ENCODE measurements at places on chromosomes 2 and 18.

GRCh38 chr2:232668805-232669444 lies 28.2 kb upstream of the GIGYF2 start:
- DNase-seq: no peak

DNA sequence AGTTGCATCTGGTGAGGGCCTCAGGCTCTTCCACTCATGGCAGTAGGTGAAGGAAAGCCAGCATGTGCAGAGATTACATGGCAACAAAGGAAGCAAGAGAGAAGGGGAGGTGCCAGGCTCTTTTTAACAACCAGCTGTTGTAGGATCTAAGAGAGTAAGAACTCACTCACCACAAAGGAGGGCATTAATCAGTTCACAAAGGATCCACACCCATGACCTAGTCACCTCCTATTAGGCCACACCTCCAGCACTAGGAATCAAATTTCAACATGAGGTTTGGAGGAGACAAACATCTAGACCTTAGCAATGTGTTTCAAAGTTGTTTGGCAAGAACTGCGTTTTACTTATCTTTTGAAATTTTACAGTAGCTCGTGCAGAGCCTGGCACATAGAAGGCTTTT lies 20.5 kb upstream of the REG3A start:
- no peak for DNase-seq

- DNase-seq: no peak
Observed at GRCh38 chr2:182242609-182243008, 184.2 kb downstream of the PDE1A start.

- DNase-seq: no peak
Observed at GRCh38 chr18:58041633-58042032, 2.4 kb upstream of the NEDD4L start.

DNA sequence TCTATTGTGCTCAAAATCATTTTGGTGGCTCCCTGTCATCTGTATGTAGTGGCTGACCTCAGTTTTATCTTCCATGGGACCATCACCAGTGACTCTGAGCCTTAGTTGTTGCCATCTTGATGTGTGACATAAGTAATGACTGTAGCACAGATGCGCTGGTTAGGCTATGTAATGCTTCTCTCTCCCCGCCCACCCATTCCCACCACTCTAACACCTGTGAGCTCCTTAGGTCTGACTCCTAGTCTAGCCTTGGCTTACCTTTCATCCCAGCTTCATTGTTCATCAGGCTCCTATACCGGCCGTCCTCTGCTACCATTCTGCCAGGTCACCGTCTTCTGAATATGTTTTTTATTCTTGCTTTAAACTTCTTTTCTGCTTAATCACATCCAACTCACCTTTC lies 17.2 kb downstream of the MYO1B start:
- DNase-seq: no peak

DNA sequence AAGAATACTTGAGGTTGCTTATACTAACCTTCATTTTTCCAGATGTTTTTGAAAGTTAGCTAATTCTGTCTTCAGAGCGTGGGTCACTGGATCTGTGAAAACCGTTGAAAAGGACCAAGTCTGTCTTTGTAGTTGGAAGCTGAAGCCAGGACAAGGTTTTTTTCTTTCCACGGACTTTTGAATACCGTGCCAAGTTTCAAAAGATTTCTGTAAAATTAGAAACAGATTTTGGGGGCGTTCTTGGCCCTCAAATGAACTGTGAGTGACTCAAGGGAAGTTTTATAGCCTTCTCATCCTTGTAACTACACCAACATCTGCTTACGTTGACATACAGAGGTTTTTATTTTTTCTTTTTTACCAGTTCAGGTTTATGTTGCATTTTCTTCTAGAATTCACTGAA lies at the start of gene FAP:
Gene FAP (minus strand): TSS at position 152 of the 400 bp plus-strand sequence. CDS start 118 bp downstream, at position 34.
- no peak for DNase-seq

DNA sequence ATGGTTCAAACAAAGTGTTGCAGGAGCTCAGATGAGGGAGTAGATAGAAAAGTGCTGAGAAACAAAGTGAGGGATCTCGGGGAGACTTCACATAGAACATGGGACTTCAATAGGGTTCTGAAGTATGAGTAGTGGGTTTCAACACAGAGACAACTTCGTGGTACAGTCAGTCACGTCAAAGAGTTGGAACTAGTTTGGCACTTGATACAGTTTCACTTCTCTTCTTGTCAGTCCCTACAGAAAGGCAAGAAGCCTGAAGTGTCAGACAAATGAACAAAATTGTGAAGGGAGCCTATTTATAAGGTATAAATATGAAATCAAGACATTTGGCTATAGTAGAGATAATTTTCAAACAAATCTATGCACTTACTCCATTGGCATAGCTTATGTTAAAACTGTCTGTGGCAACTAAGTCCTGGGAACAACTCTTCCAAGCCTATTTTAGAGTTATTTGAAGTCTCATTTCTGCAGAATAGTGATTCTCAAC lies 338.0 kb downstream of the TDRD15 start:
- no peak for DNase-seq

GRCh38 chr2:196241175-196241574 lies 69.8 kb upstream of the STK17B start:
- no peak for DNase-seq

- DNase-seq: no peak
Observed at GRCh38 chr2:184936761-184937160, 338.4 kb downstream of the ZNF804A start.

DNA sequence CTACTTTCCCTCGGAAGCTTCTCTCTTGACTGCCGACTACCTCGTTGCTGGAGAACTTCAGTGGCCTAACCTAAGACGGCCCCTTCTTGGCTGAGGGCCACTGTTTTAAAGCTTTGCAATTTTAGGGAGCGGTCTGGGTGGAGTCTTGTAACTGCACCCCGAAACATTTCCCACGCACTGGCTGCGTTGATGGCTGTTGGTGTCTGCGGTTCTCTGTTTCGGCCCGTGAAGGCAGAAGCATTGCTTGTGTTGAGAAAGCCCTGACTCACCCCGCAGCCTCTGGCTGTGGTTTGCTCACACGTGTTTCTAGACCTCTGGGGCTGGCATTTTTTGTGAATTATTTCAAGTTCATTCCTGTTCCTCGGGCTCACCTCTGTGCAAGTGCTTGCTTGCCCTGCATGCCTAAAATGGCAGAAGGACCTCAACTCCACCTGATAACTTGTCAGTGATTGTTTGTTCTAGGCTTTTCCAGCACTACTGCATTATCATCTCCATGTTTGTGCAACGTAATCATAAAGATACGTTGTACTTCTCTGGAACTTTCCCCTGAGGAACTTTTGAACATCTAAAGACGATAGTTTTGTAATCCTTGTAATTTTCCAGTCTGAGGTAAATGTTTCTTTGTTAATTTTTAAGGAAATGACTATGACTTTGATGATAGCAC lies 94.2 kb upstream of the DLX2 start:
- no peak for DNase-seq

DNA sequence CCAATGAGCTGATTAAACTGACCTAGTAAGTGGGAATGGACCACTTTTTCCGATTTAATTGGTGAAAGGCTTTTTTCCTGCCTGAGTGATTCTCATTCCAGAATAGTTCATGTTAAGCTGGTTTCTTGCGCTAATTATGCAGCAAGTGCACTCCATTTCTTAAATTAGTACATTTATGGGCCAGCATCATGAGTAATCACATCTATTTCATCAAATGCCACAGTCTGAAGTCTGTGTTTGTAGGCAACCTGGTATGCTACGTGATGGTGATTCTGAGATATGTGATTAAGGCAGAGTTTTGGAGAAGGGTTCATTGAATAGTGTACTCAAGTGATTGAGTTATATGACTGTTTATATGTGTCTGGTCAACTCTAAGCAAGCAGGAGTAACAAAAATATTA lies 128.0 kb upstream of the BOD1L2 start:
- no peak for DNase-seq

- DNase-seq: no peak
Observed at GRCh38 chr2:220510668-220511067, 883.2 kb downstream of the SLC4A3 start.

DNA sequence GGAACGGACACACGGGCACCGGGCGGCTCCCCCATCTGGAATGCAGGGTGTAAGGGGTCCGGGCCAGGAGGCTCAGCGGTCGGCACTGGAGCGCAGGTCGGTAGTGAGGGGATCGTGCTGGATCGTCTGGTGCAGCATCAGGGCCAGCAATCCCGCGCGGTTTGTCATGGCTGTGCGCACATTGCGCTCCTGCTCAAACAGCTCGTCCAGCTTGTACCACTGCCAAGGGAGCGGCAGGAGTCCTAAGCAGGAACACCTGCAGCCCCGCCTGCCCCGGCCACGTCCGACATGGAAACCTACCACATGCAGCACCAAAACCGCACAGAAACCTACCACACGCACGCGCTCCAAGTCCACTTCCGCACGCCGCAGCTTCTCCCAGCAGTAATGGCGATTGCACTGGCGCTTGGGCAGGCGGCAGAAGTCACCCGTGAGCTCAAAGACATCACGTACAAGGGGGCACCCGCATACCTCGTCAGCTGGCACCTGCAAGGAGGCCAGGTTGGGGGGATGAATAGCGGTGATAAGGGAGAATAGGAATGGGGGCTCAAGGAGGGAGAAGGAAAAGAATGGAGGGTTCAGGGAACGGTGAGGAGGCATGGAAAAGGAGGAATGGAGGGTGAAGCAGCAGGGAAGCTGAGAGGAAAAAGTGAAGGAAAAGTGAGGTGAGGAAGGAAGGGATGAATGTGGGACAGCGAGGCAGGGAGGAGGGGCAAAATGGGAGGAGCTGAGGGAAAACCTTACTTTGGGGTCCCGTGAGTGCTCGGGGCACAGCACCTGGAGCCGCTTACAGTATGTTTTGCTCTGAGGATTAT lies 1.4 kb upstream of the MBD1 start:
- DNase-seq: no peak

DNA sequence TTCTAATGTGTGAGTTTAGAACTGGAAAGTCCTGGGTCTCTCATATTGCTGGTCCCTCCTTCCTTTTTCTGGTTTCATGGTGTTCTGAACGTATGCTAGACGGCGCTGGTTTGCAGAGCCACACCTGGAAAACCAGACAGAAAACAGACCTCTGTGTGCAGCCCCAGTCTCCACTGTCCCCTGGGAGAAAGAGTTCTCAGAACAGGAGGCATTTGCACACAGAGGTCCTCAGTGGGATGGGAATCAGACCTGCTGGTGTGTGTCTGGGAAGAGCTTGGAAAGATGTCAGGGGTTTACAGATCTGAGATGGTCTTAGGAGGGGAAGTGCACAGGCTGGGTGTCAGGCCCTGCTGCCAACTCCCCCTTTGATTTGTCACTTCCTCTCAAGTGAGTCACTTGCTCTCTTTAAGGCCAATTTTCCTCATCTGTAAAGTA lies 14.9 kb upstream of the MBP start:
- DNase-seq: no peak

DNA sequence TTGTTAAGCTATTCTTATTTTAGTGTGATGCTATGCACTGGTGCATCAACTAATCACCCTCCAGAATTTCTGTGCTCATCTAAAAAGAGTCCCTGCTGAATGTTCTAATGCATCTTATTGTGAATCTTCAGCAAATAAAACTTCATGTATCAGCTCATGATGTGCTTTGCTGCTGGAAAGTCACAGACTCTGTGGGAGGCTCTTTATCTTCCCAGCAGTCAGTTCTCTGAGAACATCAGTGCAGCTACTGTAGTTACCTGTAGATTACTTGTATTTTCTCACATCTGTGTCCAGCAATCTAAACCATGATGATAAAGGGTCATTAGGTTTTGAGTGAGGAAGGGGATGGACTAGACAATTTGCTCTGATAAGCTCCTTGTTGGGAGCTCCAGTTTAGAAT lies 141.6 kb upstream of the SP3 start:
- no peak for DNase-seq

GRCh38 chr18:9616049-9616448 lies 1.7 kb upstream of the PPP4R1 start:
- no peak for DNase-seq

DNA sequence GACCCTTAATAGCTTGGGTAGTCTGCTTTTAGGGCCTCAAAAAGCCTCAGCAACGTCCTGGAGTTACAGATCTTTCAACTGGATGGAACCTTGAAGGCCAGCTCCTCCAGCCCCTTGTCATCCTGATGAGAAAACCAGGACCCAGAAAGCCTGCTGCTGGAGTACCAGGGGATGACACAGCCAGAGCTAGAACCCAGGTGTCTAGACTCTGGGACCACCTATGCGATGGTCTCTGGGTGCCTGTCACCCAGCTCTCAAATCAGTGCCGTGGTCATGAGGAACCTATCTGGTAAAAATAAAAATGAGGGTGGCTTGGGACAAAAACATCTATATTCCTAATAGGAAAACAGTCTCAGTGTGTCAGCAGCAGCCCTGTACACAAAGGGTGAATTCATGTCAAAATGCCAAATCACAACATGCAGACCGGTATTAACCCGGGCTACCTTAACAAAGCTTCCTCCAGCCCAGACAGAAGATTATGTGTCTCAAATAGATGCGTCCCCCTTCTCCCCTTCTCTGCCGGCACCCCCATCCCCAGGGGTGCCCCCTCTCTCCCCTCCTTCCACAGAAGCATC lies 28.5 kb downstream of the SMAD7 start:
- DNase-seq: no peak

GRCh38 chr2:191797942-191798876 lies 48.7 kb downstream of the CAVIN2 start:
- no peak for DNase-seq

GRCh38 chr18:9688036-9688741 lies 19.9 kb upstream of the RAB31 start:
- DNase-seq: no peak

DNA sequence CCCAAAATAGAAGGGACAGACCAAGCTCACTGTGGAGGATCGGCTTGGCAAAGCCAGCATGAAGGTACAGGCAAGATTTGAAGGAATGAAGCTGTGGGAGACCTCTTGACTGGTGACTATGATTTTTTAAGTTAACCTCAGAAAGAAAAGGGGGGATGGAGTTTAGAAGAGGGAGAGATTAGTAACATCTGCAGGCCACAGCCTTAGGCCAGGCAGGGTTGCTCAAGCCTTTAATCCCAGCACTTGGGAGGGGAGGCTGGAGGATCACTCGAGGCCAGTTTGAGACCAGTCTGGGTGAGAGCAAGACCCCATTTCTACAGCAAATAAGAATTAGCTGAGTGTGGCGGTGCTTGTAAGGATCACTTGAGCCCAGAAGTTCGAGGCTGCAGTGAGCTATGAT lies 46.6 kb downstream of the ZNF532 start:
- no peak for DNase-seq

GRCh38 chr18:4181882-4182568 lies 273.1 kb downstream of the DLGAP1 start:
- DNase-seq: no peak

DNA sequence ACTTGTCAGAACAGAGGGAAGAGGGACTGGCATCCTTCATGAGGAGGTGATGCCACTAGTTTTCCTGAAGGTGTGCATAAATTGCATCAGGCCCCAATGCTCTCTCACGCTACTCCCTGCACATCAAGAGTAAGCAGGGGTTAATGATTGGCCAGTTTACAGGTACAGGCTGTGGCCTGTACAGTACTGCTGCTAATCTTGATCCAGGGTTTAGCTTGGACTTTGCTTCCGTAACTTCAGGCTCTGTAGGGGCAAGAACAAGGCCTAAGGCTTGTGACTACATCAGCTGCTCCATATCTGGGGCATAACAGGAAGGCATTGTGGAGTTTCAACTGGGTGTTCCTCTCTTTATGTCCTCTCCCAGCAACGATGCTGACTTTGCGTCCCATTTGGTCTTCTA lies 96.8 kb upstream of the FZD7 start:
- no peak for DNase-seq

All from GM10248 (cell line).